ENCODE measurements at places on chromosomes 7 and 10. TPM values are rescaled to one million over a fixed set of nuclear protein-coding genes. Genes with fewer than 3 reads are reported as not detected.

Gene SERPINE1
- 0.46 TPM for polyA plus RNA-seq

Gene GNA12
- polyA plus RNA-seq: 22.7 TPM

Gene SAP25
- not detected for polyA plus RNA-seq

Gene NXPH1
- not detected for polyA plus RNA-seq

All from sigmoid colon (tissue), 7 donors.